Right lung (tissue), 10 donors: ENCODE measurements at places on chromosomes 12 and 14. TPM values are rescaled to one million over a fixed set of nuclear protein-coding genes. Genes with fewer than 3 reads are reported as not detected.

DNA sequence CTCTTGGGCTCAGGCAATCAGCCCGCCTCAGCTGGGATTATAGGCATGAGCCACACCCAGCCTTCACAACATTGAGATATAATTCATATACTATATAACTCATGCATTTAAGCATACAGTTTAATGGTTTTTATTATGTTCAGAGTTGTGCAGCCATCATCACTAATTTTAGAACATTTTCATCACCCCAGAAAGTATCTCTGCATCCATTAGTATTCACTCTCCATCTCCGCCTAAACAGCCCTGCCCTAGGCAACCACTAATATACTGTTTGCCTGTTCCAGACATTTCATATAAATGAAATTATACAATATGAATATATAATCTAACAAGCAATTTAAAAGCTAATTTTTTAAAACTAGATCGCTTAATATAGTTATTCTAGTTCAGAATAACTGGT, 34.7 kb downstream of the TBK1 start:
- no peak for DNase-seq

DNA sequence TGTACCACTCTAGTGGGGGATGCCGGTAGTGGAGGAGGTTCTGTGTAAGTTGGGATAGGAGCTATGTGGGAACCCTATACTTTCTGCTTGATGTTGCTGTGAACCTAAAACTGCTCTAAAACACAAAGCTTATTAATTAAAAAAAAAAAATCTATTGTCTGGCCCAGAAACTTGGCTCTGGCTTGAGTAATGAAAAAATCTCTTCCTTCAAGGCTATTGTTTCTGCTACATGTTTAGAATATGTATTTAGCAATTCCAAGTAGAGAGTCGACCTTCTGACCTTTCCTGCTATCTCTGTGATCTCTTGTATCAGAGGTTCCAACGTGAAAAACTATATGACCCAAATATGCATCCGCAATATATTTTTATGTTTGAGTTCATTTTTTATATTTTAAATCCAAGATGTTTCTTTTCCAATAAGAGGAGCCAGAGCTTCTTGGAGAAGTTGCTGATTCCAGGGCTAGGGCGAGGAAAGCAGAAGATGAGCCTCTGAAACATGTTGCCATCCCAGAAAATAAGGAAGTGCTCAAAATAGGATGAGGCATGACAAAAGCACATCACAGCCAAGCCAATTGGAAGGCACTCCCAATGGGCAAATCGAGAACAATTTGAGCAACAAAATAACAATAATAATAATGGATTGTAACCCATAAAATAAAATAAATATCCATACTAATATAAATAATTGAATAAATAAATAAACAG, 184.6 kb upstream of the TMEM260 start:
- DNase-seq: no peak

DNA sequence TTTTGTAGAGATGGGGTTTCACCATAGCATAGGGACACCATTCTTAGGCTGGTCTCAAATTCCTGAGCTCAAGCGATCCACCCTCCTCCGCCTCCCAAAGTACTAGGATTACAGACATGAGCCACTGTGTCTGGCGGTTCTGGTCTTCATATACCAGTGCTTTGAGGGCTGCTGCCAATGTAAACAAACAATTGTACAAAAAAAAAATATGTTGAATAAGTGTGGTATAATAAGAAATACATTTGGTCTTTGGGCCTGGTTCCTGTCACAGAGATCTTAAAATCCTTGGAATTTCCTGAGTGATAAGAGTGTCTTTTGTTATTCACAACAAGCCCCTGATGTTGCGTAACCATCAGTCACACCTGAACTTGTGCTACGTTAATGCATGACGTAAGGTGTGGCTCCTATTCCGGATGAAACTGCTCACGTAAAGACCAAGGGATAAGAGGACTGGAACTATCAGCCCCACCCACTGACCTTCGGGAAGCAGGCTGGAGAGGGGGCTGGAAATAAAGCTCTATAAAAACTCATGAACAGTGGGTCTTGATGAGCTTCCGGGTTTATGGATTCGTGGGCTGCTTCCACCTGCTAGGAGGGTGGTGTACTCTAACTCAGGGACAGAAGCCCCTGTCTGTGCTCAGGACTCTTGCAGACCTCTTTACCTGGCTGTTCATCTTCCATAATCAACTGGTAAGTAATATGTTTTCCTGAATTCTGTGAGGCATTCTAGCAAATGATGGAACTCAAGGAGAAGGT, 16.5 kb upstream of the RIMKLB start:
- no peak for DNase-seq

DNA sequence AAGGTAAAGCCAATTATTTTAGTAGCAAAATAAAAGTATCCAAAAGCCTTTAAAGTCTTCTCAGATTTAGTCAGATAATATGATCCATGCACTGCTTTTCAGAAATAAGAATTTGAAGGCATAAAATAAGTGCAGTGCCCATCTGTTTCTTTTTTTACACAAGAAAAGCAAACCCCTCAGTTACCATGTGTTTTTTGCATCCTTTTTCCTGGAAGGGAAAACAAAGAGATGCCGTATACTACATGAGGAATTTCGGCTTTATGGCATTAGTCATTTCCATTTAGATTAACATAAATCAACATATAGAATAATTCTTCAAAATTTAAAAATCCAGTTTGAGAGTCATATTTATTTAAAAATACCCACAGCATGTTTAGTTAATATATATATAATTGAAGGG, 70.0 kb upstream of the GNPNAT1 start:
- DNase-seq: no peak

OTOGL gene
- polyA plus RNA-seq: 0.44 TPM

ASB2 gene
- polyA plus RNA-seq: 2.9 TPM

POTEM gene
- polyA plus RNA-seq: not detected

GRCh38 chr12:42125388-42125767, 19.3 kb downstream of the GXYLT1 start:
- DNase-seq: no peak

TSPAN19 gene
- polyA plus RNA-seq: 1.4 TPM

DNA sequence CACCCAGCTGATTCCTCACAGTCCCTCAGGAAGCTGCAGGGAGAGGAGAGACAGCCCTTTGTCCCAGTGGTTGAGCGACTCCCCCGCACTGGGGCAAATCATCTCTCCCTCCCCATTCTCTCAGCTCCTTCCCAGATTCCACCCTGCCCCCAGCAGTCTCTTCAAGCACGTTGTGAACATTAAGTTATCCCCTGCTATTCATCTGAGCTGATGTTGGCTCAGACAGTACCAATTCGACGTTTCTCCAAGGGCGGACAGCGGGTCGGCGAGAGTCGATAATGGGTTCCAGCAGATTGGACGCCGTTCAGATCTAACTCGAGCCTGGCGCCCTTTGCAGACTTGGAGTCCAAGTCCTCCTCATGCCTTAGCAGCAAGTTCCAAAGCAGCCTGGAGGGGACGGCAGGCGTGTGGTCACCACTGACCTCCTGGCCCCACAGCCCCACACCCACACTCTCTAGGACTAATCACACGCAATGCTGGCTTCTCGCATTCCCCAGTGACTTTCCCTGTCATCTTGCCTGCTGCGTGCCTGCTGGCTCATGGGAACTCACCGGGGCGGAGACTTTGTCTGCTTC, 245.9 kb downstream of the CHST11 start:
- peak; percentile 38 for DNase-seq

TDRD9 gene
- polyA plus RNA-seq: 1.6 TPM

TCL1B gene
- polyA plus RNA-seq: not detected

DNA sequence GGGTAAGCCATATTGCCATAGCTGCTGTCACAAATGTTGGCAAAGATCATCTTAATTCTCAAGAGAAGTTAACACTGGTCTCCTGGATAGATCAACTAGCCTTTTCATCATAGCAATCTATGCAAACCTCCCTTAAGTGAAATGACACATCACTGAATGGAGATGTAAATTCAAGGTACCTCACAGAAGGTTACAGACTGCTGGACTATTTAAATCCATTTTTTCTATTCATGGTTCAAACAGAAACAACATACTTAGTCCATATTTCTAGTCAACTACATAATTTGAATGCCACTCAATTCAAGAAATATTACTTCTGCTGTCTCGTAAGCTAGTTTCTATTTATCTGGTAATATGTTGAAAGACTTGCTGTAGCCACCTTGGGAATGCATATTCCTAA, 748.3 kb downstream of the C12orf50 start:
- no peak for DNase-seq

- DNase-seq: no peak
Observed at GRCh38 chr14:61287196-61287595, 6.1 kb upstream of the TMEM30B start.

- no peak for DNase-seq
Observed at GRCh38 chr14:34981743-34982420, 910 bp upstream of the SRP54 start.

- no peak for DNase-seq
Observed at GRCh38 chr12:42792265-42792664, 202.7 kb upstream of the PRICKLE1 start.

DNA sequence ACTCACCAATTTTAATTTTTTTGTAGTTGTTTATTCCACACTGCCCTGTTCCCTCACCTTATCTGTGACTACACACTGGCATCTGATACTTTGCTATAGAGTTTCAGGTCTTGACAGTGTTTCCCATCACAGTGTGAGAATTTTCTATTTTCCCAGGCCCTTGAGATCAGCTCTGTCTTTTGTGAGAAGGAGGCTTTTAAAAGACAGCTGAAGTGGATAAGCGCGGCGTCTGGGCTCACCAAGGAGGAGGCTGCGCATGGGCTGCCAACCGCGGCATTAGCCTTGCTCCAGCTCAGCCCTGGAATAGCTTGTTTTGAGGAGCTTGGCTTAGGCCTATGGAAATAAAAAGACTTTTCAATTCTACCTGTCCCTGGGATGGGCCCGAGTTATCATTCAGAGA, 181.3 kb downstream of the RMST start:
- no peak for DNase-seq

GRCh38 chr14:21486640-21487087, 9.7 kb downstream of the TOX4 start:
- DNase-seq: no peak

DNA sequence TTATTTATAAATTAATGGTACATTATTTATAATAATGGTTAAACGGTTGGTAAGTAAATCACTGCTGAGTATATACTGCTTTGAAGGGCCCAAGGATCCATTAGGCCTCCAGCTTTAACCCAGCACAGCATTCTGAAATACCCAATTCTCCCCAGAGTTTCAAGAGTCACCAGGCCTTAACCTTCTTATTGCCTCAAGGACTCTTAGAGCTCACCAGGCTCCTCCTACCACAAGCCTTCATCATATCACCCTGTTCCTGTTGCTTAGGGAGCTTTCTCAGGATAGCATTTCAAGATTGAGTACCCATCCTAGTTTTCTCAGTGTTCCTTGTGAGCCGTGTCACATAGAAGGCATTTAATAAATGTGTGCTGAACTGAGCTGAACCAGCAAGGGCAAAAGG, 242.5 kb downstream of the FBXL14 start:
- DNase-seq: no peak

OR6C76 gene
- polyA plus RNA-seq: not detected

DEPDC4 gene
- polyA plus RNA-seq: 9.2 TPM

PPP1R1A gene
- 3.0 TPM for polyA plus RNA-seq

GRCh38 chr14:24182110-24182882, 6.3 kb downstream of the IPO4 start:
- no peak for DNase-seq

DNA sequence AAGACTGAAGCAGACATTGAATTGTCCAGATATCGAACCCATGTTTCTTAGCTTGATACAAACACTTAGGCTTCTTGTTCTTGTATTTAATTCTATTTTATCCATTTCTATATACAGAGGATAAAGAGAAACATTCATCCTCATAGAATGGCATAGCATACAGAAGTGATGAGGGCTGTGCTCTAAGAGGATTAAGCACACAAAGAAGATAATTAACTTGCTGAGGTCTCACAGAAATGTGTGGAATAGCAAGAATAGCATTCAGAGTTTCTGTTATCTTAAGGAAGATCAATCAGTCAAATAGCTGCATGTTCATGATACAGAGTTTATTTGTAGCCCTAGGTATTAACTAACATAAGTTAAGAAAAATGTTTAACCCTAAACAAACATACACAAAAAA, 27.3 kb upstream of the STRAP start:
- DNase-seq: no peak

GRCh38 chr14:61558271-61558670, 137.0 kb upstream of the HIF1A start:
- no peak for DNase-seq

DNA sequence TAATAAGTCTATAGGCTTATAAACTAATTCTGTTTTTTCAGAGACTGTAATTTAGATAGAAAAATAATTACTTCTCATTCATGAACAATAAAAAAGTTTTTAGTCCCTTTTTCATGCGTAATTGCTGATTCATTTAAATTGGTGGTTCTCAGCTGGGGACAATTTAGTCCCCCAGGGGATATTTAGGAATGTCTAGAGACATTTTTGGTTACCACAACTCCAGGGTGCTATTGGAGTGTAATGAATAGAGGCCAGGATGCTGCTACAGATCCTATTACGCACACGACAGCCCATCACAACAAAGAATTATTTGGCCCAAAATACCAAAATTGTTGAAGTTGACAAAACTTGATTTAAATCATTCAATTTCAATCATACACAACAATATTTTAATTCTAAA, 22.8 kb upstream of the VCPKMT start:
- DNase-seq: no peak

MEG3 gene
- 387 TPM for polyA plus RNA-seq

DNA sequence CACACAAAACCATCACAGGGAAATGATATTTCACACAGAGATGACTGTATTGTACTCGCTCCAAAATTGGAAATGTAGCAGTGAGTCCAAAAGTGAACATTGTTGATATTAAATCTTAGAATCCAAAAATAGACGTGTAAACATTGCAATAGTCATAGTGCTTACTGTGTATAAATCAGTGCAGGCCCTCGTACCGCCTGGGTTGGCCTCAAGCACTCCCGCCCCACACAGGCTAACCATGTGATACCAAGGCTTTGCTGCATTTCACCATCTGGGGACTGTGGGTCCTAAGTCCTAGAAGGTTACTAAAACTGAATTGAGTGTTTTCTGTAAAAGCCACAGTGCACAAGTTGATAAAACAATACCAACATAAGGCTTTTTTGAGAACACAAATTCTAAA, 107.3 kb downstream of the PPP2R5E start:
- peak; percentile 77 for DNase-seq

DNA sequence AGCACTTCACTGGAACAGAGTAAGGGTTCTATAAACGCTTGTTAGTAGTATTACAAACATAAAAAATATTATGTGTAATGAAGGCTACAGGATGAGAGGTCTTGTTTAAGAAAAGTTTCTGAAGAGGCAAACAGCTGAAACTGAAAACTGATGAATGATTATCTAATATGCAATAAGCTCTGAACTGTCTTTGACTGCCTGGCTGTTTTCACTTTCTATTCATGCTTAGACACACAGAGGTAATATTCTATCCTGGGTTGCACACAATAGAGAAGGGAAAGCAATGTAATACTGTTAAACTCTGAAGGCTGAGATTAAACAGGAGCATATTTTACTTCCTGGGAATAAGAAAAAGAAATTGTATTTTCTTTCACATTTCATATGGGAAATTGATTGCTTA, 251.3 kb downstream of the ALX1 start:
- no peak for DNase-seq

PDZRN4 gene
- polyA plus RNA-seq: 0.59 TPM

NYNRIN gene
- 106 TPM for polyA plus RNA-seq
